ENCODE measurements at places on chromosomes 11 and 22.

- no peak for DNase-seq
Observed at GRCh38 chr11:30889143-30889794, 303.1 kb upstream of the MPPED2 start.

DNA sequence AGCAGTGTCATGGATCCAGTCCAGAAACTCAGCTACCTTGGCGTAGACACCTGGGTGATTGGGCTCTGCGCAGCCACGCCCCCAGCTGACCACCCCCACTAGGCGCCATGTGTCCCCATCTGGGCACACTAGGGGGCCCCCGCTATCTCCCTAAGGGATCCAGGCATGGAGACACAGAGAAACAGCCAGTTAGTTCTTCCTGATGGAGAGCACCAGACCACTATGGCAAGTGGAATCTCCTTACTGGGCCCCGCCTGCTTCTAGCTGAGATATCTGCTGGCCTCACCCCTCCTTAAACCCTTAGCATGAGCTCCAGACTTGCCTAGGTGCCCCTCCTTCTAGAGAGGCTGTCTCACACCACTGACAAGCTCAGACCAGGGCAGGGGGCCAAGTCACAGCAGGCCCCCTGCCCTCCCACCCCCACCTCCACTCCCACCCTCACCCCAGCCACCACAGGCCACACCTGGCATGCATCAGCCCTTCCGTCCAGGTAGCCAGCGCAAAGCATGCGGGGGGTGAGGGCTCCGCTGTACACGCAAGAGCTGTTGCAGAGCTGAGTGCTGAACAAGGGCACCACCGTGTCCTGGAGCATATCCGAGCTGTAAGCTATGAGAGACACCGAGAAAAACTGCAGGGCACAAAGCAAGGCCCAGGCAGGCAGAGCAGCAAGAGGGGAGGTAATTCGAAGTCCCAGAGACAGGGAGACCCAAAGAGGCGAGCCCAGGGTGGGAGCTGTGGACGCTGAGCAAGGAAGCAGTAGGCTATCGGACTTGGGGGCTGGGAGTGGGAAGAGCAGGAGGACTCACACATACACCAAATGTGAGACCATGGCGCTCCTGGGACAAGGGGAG, 16.1 kb downstream of the TMPRSS5 start:
- no peak for DNase-seq

DNA sequence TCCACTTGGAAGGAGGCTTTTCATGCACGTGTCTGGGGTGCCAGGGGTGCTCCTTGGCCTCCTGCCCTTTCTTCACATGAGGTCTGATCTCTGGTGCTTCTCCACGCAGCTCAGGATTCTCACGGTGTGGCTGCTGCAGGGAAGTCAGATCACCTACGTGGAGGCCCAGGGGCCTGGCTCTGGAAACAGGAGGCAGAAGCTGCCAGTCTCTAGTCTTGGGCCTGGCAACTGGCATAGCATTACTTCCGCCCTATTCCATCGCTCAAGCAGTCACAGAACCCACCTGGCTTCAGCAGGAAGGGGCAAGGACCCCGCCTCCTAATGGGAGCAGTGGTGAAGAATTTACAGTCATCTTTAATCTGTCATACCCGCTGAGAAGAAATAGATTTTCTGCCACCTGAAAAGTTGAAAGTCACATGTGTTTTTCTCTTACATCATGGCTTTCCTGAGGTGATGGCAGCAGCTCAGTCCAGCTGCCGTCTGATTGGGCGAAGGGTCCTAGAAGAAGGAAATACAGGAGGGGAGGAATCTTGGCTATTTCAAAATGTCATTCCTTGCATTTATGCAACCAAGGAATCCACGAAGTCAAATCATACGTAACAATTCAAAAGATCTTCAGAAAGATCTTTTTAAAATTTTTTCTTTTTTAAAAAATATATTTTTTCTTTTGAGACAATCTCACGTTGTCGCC, 50.1 kb upstream of the DKK3 start:
- no peak for DNase-seq

- no peak for DNase-seq
Observed at GRCh38 chr11:72600557-72600956, 73.7 kb downstream of the PDE2A start.

DNA sequence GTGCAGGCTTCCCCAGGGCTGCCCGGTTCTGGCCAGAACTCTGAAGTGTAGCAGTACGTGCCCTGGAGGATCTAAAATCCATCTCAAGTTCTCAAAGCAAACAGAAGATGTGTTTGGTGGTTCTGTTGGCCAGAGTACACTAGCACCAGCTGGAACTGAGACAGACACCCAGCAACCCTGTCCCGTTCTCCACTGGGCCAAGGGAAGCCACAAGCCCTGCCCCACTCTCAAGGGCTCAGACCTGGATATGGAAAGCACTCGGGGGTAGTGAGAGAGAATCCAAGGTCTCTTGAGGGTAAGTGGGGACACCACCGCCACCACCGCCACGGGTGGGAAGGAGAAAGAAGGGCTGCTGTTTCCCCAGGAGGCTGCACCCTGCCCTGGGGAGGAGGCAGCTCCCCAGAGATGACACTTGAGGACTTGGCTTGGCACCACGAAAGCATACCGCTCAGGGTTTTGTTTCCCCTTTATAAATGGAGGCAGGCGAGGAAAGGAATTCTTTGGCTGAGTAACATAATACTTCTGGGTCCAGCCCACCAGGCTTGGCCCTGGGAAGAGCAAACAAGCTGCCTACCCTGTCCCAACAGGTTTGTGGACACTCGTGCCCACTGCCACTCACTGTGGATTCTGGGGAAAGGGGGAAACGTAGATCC, 56.1 kb upstream of the POU2AF1 start:
- no peak for DNase-seq

GRCh38 chr11:64185175-64185692, 737 bp upstream of the STIP1 start:
- no peak for DNase-seq

DNA sequence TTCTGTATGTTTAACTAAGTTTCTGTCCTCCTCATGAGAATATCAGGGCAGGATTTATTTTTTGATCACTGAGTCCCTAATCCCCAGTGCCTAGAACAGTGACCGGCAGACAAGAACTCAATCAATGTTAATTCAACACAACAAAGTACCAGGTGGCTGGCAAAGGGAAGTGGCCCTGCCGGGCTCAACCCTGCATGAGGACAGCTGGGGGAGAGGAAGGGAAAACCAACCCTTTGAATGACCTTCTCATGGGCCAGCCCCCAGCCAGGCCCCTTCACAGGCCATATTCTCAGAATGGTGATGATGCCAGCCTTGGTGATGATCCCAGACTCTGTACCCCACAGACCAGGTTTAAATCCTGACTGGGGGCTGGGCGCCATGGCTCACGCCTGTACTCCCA, 1.4 kb upstream of the MFNG start:
- DNase-seq, result no peak

GRCh38 chr22:40241200-40241763, 63.6 kb downstream of the TNRC6B start:
- DNase-seq, result no peak

DNA sequence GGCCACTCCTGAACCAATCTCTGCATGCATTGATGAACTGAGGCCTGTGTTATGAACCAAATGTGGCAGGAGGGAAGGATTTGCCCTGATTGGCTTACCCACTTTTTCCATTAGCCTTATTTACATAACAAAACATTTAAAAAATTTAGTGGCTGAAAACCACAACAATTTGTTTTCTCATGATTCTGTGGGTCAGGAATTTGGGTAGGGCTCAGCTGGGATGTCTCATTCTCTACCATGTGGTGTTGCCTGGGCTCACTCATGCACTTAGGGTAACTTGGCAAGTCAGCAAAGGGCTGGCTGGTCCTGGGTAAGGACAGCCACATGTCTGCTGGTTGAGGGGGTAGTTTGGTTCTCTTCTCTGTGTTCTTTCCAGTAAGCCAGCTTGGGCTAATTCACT, 35.1 kb upstream of the CYP2R1 start:
- no peak for DNase-seq

DNA sequence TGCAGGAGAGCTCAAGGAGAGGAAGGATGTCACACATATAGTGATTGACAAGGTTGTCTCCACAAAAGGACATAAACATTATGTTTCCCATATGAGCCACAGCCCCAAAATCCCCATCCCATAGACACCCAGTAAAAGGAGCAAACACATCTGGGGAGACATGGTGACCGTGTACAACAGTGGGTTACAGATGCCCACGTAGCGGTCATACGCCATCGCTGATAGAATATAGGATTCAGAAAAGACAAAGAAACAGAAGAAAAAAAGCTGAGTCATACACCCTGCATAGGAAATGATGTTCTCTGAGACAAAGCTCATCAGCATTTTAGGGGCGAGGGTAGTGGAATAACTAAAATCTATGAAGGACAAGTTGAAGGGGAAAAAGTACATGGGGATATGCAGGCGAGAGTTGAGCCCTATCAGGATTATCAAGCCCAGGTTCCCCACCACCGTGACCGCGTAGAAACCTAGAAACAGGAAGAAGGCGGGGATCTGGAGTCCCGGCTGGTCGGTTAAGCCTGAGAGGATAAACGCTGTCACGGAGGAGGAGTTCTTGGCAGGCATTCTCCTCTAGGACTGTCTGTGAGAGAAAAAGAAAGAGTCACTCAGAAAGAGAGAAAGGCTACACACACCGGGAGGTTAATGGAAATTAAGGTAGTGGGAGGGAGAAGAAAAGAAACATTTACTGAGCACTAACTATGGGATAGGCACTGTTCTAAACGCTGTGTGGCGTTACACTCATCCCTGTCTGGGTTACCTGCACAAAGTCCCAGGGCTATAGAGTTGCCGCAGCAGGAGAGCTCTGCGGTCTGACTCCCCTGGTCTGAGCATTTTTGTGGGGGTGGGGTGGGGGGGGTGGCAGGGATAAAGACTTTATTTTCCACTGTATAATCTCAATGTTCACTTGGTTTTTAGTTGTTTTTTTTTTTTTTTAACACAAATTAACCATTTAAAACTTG, 36.1 kb upstream of the OR8B8 start:
- DNase-seq, result no peak

- no peak for DNase-seq
Observed at GRCh38 chr22:43274595-43275240, 68.5 kb downstream of the SCUBE1 start.

DNA sequence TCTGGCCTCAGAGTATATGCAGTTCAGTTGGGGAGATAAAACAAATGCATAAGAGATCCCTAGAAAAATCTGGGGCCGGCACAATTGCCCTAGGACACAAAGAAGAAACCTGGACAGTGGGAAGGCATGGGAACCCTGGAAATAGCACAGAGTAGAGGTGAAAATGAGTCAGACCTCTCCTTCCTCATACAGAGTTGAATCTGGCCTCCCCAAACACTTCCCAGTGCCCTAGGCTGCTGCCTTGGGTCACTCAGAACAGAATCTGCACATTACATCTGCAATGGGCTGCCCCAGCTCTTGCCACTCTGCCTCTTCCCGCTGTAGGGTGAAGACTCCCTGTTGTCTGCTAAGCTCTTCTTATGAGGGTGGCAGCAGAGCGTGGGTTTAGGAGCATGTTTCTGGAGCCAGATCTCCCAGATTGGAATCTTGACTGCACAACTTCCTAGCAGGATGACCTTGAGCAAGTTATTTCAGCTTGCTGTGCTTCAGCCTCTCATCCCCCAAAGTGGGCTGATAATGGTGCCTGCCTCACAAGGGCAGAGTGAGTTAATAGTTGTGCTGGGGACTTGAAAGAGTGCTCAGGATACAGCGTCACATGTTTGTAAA, 47.1 kb upstream of the NECTIN1 start:
- no peak for DNase-seq

GRCh38 chr11:65404638-65405339, 17.8 kb upstream of the NEAT1 start:
- no peak for DNase-seq

GRCh38 chr22:42601879-42602465, 12.7 kb downstream of the POLDIP3 start:
- no peak for DNase-seq

Measured in glomerular endothelial cell (primary cell).